ENCODE measurements at places on chromosomes 2 and 18. TPM values are rescaled to one million over a fixed set of nuclear protein-coding genes. Genes with fewer than 3 reads are reported as not detected.

The ABCG5 gene
- polyA plus RNA-seq: not detected

The KCNK3 gene
- not detected for polyA plus RNA-seq

The ST8SIA5 gene
- not detected for polyA plus RNA-seq

The RBKS gene
- polyA plus RNA-seq: 3.8 TPM

The TCF23 gene
- not detected for polyA plus RNA-seq

The GALNT13 gene
- not detected for polyA plus RNA-seq

The SP140 gene
- polyA plus RNA-seq: 22.4 TPM

The NTSR2 gene
- polyA plus RNA-seq: not detected

The RBBP8 gene
- polyA plus RNA-seq: 5.9 TPM

The ANKRD29 gene
- polyA plus RNA-seq: 0.45 TPM

The LAMA3 gene
- 0.31 TPM for polyA plus RNA-seq

The C18orf54 gene
- polyA plus RNA-seq: 1.8 TPM

The CPS1 gene
- not detected for polyA plus RNA-seq

The SLC9A2 gene
- polyA plus RNA-seq: not detected

The MARCO gene
- polyA plus RNA-seq: not detected

All from CD4-positive, CD25-positive, alpha-beta regulatory T cell (primary cell).